ENCODE measurements at places on chromosomes 6 and 20.

DNA sequence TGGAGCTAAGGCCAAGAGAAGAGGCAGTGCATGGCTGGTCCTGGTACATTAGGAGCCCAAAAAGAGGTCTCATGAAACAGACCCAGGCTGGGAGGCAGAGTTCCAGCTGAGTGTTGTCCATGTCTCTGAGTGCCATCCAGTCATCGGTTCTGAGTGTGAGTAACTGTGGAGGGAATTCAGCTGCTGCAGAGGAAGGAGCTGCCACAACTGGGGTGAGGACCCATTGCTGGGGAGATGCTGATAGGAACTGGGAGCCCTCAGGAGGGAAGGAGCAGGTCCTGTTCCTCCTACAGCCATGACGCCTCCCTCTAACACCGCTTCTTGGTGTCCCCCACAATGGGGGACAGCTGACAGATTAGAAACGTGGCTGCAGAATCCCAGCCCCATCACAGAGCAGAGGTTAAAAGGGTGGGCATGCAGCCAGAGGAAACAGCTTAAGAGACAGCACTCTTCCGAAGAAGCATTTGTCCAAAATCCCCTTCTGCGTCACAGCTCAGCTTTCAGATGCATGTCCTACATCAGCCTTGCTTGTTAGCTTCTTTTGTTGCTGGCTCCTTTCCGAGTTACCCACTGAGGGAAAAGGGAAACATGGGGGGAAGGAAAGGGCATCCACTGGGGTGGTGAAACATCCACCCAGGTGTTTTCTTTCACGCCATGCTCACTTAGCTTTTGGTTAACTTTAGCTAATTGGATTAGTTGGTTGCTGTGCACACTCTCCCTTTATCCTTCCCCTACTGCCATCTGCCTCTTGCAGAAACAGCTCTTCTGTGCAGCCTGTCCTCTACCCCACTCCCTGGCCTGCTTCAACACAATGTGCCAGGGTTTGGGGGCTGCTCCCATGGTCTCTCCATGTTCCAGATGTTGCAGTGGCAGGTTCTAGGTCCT lies 239.2 kb downstream of the SYNDIG1 start:
- no peak for DNase-seq

- DNase-seq = no peak
These were observed 68.6 kb downstream of the JPH2 start for GRCh38 chr20:44118185-44119033.

- no peak for DNase-seq
These were observed 167.7 kb upstream of the PDE10A start for GRCh38 chr6:165830761-165831160.

DNA sequence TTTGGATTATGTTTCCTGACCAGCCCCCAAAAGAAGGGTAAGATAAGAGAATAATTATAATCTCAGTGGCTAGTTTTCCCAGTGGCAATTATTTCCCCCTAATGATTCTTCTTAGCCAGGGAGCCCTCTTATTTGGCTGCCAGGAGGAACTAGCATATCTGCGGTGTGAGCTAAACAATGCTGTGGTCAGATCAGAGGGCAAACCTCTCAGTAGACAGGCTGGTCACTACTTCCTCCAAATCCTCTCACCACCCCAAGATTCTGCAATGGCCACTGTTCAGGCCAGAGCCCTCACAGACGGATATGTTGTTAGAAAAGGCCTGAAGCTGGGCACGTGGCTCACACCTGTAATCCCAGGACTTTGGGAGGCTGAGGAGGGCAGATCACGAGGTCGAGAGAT lies 273.4 kb upstream of the SASH1 start:
- DNase-seq = no peak

DNA sequence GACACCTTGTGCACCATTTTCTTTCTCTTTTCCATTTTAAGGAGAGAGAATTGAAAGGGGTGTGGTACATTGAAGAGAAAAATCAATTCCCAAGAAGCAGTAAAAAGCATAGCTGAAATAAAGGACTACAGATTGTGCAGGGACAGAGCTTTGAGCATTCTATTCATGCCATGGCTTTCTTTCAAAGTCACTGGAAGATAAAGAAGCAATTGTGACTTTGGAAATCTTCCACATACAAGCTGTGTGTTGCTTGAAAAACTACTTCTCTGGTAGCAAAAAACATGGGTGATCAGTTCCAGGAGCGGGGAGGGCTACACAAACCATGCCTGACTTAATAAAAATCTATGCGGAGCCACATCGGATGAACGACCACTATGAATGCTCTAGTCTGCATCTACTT lies 230.2 kb upstream of the THEMIS start:
- DNase-seq = no peak

DNA sequence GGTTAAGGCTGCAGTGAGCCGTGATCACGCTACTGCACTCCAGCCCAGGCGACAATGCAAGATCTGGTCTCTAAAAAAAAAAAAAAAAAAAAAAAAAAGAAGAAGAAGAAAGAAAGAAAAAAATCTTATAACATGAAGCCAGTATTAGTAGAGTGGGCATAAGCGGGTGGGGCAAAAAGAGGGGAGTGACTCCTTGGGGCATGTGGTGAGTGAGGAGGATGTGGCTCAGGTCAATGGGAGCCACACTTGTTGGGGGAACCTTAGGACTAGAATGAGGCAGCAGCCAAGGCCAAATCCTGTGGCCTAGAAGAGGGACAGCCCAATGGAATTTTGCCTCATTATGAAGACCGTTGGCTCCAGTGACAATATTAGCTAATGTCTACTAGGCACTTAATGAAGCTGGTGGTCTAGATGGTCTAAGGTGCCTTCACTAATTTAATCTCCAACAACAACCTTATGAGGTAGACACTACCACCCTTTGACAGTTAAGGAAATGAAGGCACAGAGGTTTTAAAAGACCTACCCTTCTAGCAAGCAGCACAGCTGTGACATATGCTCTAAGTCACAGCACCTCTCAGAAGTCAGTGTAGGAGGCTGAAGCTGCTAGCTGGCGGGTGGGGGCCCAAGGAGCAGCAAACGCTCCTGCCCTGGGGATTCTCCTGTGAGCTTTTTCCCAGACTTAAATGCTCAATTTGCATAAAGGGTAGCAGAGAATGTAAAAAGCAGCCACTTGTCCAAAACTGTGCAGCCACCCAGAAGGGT lies 23.6 kb upstream of the ARMC12 start:
- DNase-seq = no peak

- no peak for DNase-seq
These were observed 472.3 kb downstream of the MMUT start for GRCh38 chr6:48990739-48991138.

DNA sequence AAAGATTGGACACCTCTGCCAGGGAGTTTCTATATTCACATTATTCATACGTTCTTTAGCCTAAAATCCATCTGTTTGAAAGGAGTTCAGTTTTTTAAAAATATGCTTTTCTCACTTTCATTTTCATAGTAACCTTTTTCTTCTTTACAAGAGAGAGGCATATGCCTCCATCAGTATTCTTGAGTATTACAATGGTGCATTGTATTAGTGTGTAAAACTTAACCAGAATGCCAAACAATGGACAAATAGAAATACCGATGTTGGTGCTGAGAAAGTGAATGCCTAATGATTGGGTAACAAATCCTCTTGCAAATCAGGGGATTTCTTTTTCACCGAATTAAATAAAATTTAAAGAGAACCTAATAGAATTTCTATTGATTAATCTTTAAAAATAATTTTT lies 163.2 kb upstream of the LAMA2 start:
- DNase-seq = no peak

- DNase-seq = no peak
These were observed 14.8 kb downstream of the IGF2R start for GRCh38 chr6:159983641-159984080.

DNA sequence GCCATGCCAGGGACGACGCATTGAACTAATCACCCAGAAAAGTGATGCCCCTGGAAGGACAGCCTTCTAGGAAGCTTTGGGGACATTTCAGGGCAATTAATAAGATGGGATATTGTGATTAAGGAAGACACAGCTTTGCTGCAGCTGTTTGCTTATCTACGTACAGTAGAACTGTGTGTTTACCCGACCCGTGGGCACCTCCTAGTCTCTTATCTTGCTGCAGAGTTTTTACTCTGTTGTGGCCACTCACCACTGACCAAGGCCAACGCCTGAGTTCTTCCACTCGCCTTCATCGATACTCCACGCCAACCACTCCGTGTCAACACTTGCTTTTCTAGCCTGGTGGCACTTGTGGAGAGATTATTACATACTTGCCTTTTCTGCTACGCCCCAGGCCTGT lies 105.9 kb upstream of the MLN start:
- DNase-seq = no peak

GRCh38 chr6:153162646-153163045 lies 31.6 kb upstream of the RGS17 start:
- no peak for DNase-seq

DNA sequence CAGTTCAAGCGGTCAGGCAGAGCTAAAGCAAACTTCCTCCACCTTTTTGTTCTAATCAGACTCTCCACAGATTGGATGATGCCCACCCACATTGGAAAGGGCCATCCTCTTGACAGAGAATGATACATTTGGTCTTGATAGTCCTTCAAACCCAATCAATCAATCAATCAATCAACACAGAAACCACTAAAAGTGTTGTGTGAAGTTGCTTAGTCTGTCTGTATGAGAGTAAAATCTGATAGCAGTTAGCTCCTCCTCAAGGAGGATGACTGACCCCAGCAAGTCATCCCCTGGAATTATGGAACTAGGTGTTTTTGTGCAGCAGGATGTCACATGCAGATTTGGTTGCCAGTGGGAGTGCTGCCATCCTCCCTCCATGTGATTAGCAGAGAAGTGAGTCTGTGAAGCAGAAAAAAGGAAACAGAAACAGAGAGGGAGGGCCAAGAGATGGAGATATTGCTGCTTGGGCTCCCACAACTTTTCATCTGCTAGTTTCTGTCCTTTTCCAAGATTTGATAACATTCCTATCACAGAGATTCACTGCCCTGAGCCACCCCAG lies 32.0 kb upstream of the SSTR4 start:
- DNase-seq = no peak

DNA sequence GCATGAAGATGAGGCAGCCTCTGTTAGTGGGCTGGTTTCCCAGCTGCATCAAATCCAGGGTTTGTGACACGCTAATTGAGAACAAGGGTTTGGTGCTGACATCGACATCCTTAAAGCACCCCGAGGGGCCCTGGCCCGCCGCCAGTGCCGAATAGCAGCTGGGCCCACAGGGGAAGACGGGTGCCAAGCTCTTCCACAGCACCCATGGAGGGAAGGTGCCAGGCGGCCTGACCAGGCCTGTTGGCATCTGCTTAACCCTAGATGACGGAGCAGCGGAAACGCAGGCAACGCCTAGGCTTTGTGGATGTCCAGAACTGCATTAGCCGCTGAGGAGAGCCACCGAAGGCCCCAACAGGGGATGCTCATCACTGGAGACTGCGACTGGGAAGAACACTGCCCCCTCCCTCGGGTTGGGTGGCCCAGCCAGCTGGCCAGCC lies 16.0 kb downstream of the UQCC2 start:
- no peak for DNase-seq

DNA sequence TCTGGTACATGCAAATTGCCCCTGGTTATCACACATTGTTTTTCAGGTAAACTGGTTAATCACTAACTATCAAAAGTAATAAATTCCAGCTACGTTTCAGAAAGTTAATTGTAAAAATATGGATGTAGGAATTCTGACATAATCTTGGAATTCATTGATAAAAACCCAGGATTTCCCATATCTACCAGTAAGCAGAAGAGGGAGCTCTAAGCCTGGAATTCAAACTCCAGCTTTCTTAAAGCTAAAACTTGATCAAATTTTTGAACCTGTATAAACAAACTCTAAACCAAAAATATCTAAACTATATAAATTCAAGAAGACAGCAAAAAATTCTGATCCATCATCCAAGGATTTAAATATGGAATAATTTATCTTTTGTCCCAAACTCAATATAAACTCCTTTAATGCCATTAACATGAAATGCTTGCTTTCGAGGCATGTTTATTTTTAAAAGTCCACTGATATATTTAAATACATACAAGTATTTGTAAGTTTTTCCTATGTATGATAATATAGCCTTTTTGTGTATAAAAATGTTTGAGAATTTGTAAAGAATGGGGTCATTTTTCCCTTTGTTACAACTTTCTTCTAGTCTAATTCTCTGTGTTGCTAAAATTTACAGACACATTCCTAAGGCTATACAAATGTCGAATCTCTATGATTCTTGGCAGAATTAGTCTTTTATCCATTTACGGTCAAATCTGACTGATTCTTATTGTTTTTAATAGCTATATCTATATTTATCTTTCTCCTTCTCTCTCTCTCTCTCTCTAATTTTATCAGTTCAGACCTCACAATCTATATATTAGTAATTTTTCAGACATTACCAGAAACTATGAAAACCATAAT lies 91.4 kb upstream of the RNF217 start:
- no peak for DNase-seq

DNA sequence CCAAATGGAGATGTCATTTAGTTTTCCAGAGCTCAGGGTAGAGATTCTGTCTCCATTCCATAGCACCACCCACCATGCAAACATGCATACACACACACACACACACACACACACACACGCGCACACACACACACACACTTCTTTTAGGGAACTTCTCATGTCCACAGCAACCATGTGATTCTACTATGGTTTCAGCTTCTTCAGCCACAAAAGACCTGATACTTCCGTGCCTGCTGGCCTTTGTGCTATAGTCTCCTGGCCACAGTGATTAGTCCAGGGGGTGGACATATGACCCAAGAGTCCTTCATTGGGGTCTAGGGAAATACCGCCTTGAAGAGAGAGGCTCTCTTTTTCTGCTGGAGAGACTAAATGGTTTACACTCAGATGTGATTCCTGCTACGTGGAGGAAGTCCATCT lies 53.5 kb downstream of the CARMIL1 start:
- DNase-seq = peak; percentile 37

GRCh38 chr6:21598674-21599023 lies 5.1 kb downstream of the SOX4 start:
- DNase-seq = no peak

- DNase-seq = no peak
These were observed 113.8 kb downstream of the BTBD9 start for GRCh38 chr6:38525888-38526287.

DNA sequence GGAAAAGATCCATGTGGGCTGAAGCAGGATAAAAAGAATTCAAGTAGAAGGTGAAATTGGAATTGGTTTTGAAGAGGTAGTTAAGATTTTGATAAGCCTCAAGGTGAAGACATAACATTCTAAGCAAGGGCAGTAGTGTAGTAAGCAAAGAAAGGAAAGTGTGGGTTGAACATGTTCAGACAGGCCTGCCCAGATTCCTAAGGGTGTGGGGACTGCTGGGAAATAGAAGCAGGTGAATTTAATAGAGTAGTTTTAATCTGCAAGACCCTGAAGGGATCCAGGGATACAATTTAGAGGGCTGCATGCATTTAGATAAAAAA lies 19.1 kb downstream of the TAB2 start:
- DNase-seq = no peak

DNA sequence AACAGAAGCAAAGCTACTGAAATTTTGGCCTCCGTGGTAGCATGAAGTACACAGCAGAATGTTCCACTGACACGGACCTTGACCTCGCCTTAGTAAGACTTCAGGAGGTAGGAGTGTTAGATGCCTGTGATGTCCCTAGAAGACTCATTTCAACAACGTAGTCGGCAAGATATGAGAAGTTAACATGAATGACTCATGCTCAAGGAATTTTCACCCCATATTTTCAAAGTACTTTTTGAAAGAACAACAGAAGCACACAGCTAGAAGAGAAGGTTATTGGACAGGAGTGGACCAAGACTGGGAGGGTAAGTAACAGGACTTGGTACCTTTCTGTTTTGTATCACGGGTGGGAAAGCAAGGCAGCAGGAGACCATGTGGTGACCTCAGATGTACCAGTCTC lies 78.0 kb downstream of the DZANK1 start:
- DNase-seq = no peak

GRCh38 chr6:108359901-108360882 lies 65.3 kb downstream of the AFG1L start:
- DNase-seq = no peak
